Stimulated activated CD8-positive, alpha-beta memory T cell treated with anti-CD3 and anti-CD28 coated beads, Interleukin-2, amount 100 ng/mL, for 1 hour (primary cell): ENCODE measurements at places on chromosomes 16 and 17.

- no peak for DNase-seq
These were observed 16.6 kb downstream of the AP2B1 start for GRCh38 chr17:35603674-35604073.

- no peak for DNase-seq
These were observed 218 bp downstream of the TNRC6C start for GRCh38 chr17:77958716-77959125.

GRCh38 chr17:30521766-30522165 lies 44.6 kb downstream of the GOSR1 start:
- no peak for DNase-seq

DNA sequence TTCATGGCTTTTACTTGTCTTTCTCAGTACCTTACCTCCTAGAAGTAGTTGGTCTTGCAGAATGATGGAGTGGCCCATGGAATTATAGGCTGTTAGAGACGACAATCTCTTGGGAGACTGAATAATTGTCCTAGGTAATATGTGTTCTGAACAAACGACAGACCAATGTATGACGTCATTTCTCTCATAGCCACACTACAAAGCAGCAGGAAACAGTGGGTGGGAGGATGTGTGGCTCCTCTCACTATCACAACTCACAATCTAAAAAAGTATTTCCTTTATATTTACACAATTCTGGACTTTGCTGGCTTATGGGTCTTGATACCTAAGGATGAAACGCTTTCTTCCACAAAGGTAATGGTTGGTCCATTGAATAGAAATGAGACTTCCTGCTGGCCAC lies 183.9 kb downstream of the TOX3 start:
- DNase-seq = no peak

- DNase-seq = no peak
These were observed 14.0 kb upstream of the COTL1 start for GRCh38 chr16:84631886-84632285.

DNA sequence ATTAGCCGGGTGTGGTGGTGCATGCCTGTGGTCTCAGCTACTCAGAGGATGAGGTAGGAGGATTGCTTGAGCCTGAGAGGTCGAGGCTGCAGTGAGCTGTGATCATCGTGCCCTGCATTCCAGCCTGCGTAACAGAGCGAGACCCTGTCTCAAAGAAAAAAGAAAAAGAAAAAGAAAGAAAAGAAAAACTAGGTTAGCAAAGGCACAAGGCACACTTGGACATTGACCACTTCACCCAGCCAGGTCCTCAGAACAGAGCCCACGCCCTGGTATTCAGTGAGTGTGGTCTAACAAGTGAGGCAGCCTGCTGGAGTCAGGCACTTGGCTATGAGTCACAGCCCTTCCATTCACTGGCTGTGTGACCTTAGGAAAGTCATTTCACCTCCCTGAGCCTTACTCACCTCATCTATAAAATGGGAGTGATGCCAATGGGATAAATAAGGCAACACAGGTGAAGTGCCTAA lies 10.4 kb downstream of the MILR1 start:
- DNase-seq = no peak

GRCh38 chr16:28191364-28191960 lies 20.3 kb downstream of the XPO6 start:
- DNase-seq = no peak
